LHCN-M2 (cell line): ENCODE measurements at places on chromosomes 16 and 17. TPM values are rescaled to one million over a fixed set of nuclear protein-coding genes. Genes with fewer than 3 reads are reported as not detected.

GRCh38 chr16:4689864-4690704 lies 3.3 kb upstream of the NUDT16L1 start:
- DNase-seq = no peak

DNA sequence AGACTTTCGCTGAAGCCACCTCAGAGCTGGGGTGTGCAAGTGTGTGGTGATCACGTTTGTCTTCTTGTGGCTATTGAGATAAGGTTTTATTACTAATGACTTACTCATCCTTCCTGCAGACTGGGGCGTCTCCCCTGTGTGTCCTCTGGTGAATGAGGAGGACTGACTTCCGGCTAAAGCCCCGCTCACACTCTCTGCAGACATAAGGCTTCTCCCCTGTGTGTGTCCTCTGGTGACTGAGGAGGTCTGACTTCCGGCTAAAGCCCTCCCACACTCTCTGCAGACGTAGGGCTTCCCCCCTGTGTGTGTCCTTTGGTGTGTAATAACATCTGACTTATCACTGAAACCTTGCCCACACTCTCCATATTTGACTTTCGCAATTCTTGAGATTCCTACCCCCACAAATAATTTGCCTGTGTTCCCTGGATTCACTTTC lies 19.4 kb downstream of the PRDM7 start:
- peak; percentile 41 for DNase-seq

GRCh38 chr16:70725024-70725911 lies 39.4 kb upstream of the MTSS2 start:
- DNase-seq = no peak

GRCh38 chr16:83674931-83675535 lies 132.7 kb upstream of the HSBP1 start:
- DNase-seq = no peak

GRCh38 chr17:4623249-4623648 lies 18.2 kb downstream of the ALOX15 start:
- DNase-seq = no peak

DNA sequence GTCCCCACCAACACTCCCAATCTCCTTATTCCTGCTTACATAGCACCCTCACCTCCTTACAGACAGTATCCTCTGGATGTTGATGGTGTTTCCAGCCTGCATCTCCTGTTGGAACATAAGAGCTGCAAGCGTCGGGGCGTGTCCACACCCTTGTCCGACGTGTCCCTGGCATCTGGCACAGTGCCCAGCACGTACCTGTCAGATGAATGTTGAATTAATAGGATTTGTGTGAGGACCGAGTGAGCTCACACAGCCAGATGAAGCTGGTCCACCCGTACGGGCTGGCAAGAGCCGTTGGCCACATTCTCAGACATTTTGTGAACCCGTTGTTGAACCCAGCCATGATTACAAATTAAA lies 12.2 kb upstream of the CBX4 start:
- DNase-seq = no peak

- no peak for DNase-seq
Measured at GRCh38 chr17:63136369-63137012, 170.5 kb downstream of the TANC2 start.

GRCh38 chr16:11130978-11131665 lies 124.9 kb downstream of the SOCS1 start:
- peak; percentile 67 for DNase-seq

GRCh38 chr17:69245617-69246016 lies 17.0 kb upstream of the ABCA10 start:
- DNase-seq = no peak

- no peak for DNase-seq
Measured at GRCh38 chr17:45581860-45582259, 91.3 kb upstream of the PLEKHM1 start.

DNA sequence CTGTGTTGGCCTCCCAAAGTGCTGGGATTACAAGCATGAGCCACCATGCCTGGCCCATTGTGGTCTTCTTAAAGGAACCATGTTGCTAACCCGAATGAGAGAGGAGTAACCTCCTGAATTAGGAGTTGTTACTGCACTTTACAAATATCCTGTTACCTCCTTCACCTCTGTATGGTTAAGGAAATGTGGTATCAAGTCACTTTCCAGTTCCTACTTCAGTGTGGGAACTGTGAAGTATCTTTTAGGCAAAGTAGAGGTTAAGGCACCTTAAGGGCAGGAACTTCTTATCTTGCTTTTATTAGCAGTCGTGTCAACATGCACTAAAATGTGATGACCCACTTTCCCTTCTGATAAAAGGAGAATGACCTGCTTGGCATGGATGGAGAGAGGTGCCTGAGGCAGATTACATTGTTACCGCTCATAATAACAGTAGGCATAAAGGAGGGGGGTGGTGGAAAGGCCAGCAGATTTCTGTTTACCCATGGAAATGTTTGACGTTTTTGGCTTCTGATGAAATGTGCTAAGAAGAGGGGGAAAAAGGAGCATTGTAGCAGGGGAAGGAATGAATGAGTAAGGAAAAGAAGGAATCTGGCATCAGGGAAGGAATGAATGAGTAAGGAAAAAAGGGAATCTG lies 28.5 kb downstream of the FTO start:
- no peak for DNase-seq

DNA sequence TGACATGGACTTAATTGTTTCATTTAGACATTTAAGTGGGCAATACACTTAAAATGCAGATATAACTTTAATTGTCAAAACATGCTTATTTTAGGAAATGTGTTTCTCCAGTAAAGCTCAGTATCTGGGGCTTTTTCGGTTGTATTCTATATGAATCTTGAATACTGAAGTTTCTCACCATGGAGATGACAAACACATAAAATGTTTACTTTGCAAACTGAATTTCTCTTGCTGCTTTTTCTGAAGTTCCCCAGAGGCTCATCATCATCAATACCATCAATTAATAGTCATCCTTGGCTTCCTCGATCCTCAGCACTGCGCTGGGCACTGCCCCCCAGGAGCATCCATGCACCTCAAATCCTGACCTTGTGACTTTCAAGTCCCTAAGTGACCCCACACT lies 227.3 kb downstream of the WWOX start:
- DNase-seq = no peak

DNA sequence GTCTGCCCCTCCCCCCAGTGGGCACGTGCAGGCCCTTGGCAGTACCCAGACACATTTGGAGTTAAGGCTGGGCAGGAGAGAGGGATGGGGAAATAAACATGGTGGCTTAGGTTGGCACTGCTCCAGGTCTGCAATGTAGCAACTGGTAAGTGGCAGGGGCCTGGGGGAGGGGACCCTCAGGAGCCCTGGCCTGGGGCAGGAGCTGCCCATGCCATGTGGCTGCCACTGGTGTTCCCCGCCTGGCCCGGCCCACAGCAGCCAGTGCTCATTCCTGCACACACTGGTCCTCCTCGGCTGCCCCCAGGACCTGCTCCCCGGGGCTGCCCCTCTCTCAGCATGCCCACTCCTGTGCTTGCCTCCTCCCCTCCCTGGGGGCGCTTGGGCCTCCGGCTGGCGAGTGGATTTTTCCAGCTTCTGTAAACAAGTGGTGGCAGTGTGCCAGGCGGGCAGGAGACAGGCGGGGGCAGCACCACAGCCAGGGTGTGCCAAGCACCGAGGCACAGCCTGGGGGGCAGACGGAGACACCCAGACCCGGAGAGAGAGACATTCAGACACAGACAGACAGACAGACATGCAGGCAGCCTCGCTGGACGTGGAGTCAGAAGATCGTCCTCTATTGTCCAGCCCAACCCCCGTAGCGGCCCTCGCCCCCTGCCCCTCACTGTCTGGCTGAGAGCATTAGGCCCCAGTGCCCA lies 9.4 kb downstream of the THRA start:
- peak; percentile 78 for DNase-seq

DNA sequence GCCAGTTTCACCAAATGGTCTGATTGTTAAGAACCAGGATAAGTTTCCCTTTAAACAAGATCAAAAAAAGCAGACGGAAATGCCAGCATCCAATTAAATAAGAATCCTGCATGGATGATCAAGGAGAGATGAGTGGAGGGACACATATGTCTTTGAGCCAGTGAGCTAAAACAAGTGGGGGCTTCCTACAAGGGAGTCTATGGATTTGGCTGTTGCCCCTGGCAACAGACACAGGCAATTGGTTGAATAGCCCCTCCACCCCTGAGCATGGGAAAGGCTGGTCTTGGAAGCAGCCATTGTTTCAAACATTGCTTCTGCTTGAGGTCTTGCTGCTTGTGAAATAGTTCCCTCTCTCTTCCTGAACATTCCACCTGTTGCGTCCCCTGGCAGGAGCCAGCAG lies 374.7 kb upstream of the ERCC4 start:
- no peak for DNase-seq

DNA sequence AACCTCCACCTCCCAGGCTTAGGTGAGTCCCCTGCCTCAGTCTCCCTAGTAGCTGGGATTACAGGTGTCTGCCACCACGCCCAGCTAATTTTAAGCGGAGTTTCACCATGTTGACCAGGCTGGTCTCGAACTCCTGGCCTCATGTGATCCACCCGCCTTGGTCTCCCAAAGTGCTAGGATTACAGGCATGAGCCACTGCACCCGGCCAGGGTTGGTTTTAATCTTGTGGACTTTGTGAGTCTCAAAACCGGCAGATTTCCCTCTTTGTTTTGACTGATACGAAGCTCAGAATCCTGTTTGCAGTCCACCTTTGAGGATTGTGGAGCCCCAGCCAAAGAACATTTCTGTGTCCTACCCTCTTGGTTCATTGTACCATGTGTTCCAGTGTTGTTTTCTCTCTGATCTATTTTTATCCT lies 16.4 kb upstream of the CPSF4L start:
- DNase-seq = no peak

DNA sequence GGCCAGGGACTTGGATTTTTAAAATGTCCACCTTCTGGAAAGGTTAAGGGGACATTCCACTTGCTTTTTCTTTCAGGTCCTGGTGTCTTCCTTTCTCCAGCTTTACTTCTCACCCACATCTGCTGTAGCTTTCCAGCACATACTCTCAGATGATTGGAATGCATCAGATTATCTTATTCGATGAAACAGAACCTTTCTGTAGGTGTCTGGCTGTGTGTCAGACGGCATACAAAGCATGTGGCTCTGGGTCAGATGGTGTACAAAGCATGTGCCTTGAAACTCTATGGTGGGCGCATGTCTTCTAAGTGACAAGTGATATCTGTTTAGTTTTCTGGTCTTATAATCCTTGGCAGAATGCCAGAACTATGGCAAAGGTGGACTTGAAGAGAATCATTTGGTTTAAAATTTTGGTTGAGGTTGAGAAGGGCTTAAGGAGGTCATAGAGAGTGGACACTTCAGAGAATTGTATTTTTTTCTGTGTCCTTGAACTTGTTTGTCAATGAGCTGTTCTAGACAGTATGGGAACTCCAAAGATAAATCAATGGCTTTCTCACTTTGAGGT lies 125.3 kb downstream of the FTO start:
- no peak for DNase-seq

DNA sequence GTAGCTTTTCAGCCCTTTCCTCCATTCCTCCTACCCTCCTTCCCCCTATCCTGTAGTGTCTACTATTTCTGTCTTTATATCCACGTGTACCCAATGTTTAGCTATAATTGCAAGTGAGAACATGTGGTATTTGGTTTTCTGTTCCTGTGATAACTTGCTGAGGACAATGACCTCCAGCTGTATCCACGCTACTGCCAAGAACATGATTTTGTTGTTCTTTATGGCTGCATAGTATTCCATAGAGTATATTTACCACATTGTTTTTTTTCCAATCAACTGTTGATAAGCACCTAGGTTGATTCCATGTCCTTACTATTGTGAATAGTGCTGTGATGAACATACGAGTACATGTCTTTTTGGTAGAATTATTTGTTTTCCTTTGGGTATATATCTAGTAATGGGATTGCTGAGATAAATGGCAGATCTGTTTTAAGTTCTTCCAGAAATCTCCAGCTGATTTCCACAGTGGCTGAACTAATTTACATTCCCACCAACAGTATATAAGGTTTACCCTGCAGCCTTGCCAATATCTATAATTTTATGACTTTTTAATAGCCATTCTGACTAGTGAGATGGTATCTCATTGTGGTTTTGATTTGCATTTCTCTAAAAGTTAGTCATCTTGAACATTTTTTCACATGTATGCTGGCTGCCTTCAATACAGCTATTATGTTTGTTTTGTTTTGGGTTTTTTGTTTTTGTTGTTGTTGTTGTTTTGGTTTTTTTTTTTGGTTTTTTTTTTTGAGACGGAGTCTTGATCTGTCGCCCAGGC lies 10.9 kb upstream of the COPRS start:
- DNase-seq = no peak

GRCh38 chr16:77943801-77944200 lies 78.5 kb upstream of the CLEC3A start:
- no peak for DNase-seq

DNA sequence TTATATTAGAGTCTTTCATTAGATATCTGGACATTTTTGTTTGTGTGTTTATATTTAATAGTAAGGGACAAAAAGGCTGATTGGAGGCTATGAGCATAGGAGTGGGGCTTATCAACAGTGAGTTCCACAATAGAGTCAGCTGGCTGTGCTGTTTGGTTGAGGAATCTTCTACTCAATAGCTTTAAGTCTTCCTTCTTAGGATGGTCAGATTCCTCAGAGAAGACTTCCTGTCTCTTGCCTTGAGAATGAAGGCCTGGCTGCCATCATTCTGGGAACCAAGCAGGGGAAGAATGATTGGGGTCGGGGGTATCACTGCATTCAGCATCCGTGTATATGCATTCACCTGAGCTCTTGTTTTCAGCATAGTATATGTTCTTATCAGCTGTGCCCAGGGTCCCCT lies 31.9 kb upstream of the ABCC11 start:
- DNase-seq = no peak

GRCh38 chr16:65884018-65884417 lies 482.5 kb upstream of the CDH5 start:
- no peak for DNase-seq

DNA sequence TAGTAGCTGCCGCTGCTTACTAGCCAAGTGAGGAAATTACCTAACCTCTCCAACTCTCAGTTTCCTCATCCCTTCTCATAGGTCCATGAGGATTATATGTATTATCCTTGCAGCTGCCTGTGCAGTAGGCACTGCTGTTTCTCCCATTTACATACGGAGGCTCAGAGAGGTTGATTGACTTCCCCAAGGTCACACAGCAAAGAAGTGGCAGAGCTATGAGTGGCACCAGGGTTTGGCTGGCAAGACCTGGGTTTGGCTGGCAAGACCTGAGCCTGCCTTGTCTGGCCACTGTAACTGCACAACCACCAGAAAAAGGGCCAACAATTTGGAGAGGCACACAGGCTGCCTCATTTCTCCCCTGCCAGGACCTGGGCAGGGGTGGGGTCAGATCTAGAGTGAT lies 2.5 kb upstream of the NDRG4 start:
- no peak for DNase-seq

- DNase-seq = no peak
Measured at GRCh38 chr17:83131401-83132011, 52.1 kb downstream of the METRNL start.

GRCh38 chr17:80349151-80349651 lies 65.8 kb upstream of the ENDOV start:
- DNase-seq = peak; percentile 34

- no peak for DNase-seq
Measured at GRCh38 chr17:30551996-30552339, 74.8 kb downstream of the GOSR1 start.

Gene KRT34
- 0.29 and 1.0 TPM in 2 replicates for total RNA-seq

Gene LGALS9C
- not detected in 2 replicates for total RNA-seq

Gene KCNJ12
- 0.64 and 0.98 TPM in 2 replicates for total RNA-seq

Gene HEATR9
- total RNA-seq = not detected in 2 replicates

Gene GPR139
- not detected in 2 replicates for total RNA-seq

Gene ZG16
- not detected in 2 replicates for total RNA-seq

Gene RBFOX1
- 1.8 and 3.7 TPM in 2 replicates for total RNA-seq

Gene MYOCD
- total RNA-seq = 0.06 TPM in 1 of 2 replicates, not detected in the other

Gene TAOK1
- 37.9 and 42.5 TPM in 2 replicates for total RNA-seq

Gene CACNG4
- not detected in 2 replicates for total RNA-seq

Gene CX3CL1
- not detected in 2 replicates for total RNA-seq

Gene MYH11
- under 0.01 TPM in 1 of 2 replicates, not detected in the other for total RNA-seq
